ENCODE measurements at places on chromosomes 1 and 21. TPM values are rescaled to one million over a fixed set of nuclear protein-coding genes. Genes with fewer than 3 reads are reported as not detected.
A peak's percentile ranks its signal among the peaks of the same experiment; 100 is the strongest.

HOOK1 gene
- 2.4 TPM for total RNA-seq

LAPTM5 gene
- 199 TPM for total RNA-seq

HAO2 gene
- not detected for total RNA-seq

S100A9 gene
- total RNA-seq = not detected

GSTM1 gene
- total RNA-seq = 77.4 TPM

CCDC27 gene
- not detected for total RNA-seq

ASAP3 gene
- not detected for total RNA-seq

LCE3D gene
- not detected for total RNA-seq

FAM229A gene
- 4.0 TPM for total RNA-seq

SPRR2G gene
- total RNA-seq = not detected

GRCh38 chr1:153760440-153760839 lies 14.8 kb upstream of the SLC27A3 start:
- peaks cover 42% of the 10 kb centered on the region for H3K36me3 ChIP-seq
- no peak overlapping the region for H3K27ac ChIP-seq
- no peaks in the 10 kb centered on the region for H3K27me3 ChIP-seq
- no peak overlapping the region for H3K4me3 ChIP-seq

DNA sequence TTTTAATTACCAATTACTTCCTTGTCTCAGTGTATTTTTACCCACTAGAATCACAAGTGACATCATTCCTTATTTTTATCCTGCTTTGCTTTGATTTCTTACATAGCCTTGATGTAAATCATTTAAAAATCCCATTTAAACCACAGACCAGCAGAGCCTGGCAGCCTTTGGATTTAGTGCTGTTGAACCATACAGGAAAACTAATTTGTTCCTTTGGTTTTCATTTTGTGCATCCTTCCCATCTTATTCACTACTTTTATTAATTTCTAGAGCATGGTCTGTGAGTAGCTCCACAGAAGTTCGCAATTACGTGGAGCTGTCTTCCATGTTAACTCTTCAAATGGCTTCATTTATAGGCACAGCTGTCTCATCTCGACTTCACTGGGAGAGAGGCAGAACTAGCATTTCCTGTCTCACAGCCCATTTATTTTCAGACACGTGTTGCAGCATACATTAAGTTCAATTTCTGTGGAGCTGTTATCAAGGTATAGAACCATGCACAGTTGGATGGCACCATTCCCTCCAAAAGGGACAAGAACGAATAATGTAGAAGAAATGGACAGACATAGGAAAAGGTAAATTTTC lies 235.3 kb downstream of the MRPL39 start:
- no peaks in the 10 kb centered on the region for H3K27me3 ChIP-seq
- H3K27ac ChIP-seq = no peak overlapping the region
- DNase-seq = no peak
- H3K4me3 ChIP-seq = no peak overlapping the region
- H3K4me1 ChIP-seq = peaks cover 6% of the 10 kb centered on the region

DNA sequence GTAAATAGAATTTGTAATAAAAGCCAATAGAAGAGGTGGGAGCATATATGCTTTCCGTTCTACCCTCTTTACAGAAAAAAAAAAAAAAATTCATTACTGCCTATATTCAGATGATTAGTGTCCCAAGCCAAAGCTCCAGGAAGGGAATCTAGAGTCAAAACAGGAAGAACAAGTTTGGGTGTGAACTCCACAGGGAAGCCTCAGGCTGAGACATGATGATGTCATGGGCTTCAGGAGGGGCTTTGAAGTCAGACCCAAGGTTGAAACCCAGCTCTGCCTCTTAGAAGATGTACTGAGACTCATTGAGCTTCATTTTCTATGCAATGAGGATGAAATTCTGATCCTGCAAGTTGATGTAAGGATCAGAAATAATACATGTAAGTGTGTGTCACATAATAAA lies 250.0 kb upstream of the ADGRL2 start:
- no peaks in the 10 kb centered on the region for H3K36me3 ChIP-seq
- H3K4me3 ChIP-seq = no peak overlapping the region
- H3K4me1 ChIP-seq = peaks cover 6% of the 10 kb centered on the region
- DNase-seq = no peak
- H3K27ac ChIP-seq = no peak overlapping the region

GRCh38 chr1:212062832-212063438 lies 27.4 kb downstream of the DTL start:
- no peak overlapping the region for H3K27ac ChIP-seq
- DNase-seq = no peak
- H3K27me3 ChIP-seq = no peaks in the 10 kb centered on the region

GRCh38 chr1:18119289-18119688 lies 11.7 kb downstream of the IGSF21 start:
- peaks cover 5% of the 10 kb centered on the region for H3K27me3 ChIP-seq
- no peaks in the 10 kb centered on the region for H3K4me1 ChIP-seq
- no peak overlapping the region for H3K27ac ChIP-seq
- no peaks in the 10 kb centered on the region for H3K36me3 ChIP-seq
- DNase-seq = no peak

- H3K4me1 ChIP-seq = no peaks in the 10 kb centered on the region
- peaks cover 3% of the 10 kb centered on the region for H3K27me3 ChIP-seq
- no peak for DNase-seq
- no peaks in the 10 kb centered on the region for H3K36me3 ChIP-seq
Observed at GRCh38 chr1:174726880-174727585, 272.7 kb upstream of the CACYBP start.

DNA sequence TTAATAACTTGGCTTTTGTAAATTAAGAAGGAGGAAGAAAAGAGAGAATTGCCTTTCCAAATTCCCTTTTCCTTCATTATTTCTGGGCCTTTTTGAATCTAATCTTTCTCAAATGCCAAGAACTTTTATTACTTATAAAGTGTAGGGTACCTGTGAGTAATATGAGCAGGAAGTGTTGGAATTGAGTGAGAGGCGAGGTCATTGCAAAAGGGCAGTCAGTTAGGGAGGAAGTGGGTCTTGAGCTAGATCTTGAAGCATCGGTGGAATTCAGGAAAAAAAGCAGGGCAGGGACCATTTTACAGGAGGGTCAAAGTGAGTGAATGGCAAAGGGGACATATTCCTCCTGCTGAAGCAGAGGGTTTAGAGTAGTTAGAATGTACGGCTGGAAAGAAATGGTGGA lies 23.4 kb downstream of the DDI2 start:
- peak overlapping the region; percentile 63 for H3K27ac ChIP-seq
- H3K36me3 ChIP-seq = peaks cover 44% of the 10 kb centered on the region
- DNase-seq = no peak
- H3K4me3 ChIP-seq = no peak overlapping the region

DNA sequence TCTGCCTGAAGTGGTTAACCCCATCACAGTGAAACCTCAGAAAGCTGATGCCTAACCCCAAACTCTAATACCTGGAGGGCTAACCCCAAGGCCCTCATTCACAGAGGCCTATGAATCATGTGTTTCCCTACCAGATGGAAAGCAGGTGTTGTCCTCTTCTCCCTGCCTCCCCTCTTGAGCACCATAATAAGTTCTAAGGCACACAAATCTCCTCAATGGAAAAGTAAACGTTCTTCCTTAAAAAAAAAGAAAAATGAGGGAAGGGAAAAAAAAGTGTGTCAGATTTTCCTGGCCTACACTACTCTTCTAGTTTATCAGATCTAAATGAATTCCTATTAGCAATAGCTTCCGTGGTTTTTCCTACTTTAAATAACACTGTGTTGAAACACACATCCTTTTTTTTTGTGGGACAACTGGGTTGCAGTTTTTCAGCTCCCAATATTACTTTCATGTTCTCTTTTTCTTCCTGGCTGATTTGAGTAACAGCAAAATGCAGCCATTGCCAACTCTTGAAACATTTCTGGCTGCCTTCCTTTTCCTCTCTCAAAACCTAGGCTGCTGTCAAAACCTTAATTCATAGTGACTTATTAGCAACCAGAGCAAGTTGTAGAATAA lies 43.2 kb downstream of the SLC44A3 start:
- peaks cover 18% of the 10 kb centered on the region for H3K27me3 ChIP-seq
- DNase-seq = no peak
- no peaks in the 10 kb centered on the region for H3K36me3 ChIP-seq
- no peaks in the 10 kb centered on the region for H3K4me1 ChIP-seq
- no peak overlapping the region for H3K27ac ChIP-seq

GRCh38 chr1:100969327-100969726 lies 56.3 kb downstream of the DPH5 start:
- DNase-seq = no peak
- no peaks in the 10 kb centered on the region for H3K27me3 ChIP-seq
- H3K36me3 ChIP-seq = peaks cover 53% of the 10 kb centered on the region
- H3K27ac ChIP-seq = no peak overlapping the region
- peaks cover 9% of the 10 kb centered on the region for H3K4me1 ChIP-seq
- no peak overlapping the region for H3K4me3 ChIP-seq

DNA sequence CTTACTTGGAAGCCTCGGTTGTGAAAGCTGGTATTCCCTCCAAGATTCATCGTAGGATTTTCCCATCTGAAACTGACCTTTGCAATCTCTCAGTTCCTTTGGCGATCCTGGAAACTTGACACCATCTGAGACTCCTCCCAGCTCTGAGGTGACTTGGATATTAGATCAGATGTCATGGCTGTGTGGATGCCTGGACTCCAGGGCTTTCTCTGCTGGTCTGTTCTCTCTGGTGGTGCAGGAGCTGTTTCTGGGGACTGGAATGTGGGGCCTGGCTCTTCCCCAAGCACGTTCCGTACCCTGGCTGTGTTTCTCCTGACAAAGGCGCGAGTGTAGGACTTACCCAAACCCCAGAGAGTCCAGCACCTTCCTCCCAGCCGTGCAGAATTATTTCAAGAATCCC lies 252.2 kb downstream of the RPS6KC1 start:
- H3K27me3 ChIP-seq = peaks cover 3% of the 10 kb centered on the region
- H3K4me1 ChIP-seq = no peaks in the 10 kb centered on the region
- no peak overlapping the region for H3K27ac ChIP-seq
- no peaks in the 10 kb centered on the region for H3K36me3 ChIP-seq
- DNase-seq = no peak

DNA sequence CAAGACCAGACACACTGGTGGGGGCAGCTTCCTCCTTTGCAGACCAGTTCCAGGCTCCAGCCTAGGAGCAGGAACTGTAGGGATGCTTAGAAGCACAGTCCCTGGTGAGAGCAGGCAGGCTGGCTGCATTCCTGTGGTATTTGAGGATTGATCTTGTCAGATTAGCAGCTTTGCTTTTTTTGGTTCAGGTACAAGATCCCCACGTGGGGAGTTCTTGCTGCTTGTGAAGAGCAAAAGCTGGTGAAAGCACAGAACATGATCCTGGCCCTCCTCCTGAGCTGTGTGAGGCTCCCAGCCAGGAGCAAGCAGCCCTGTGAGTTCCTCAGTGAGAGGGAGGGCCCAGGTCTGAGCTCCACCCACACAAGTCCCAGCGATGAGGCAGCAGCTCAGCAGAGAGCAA lies 75.3 kb upstream of the ARTN start:
- H3K4me1 ChIP-seq = no peaks in the 10 kb centered on the region
- H3K36me3 ChIP-seq = peaks cover 6% of the 10 kb centered on the region
- H3K4me3 ChIP-seq = no peak overlapping the region

GRCh38 chr1:52059888-52060287 lies 3.8 kb downstream of the BTF3L4 start:
- H3K4me3 ChIP-seq = no peak overlapping the region
- H3K27me3 ChIP-seq = no peaks in the 10 kb centered on the region
- H3K36me3 ChIP-seq = peaks cover 29% of the 10 kb centered on the region
- H3K4me1 ChIP-seq = peaks cover 50% of the 10 kb centered on the region

DNA sequence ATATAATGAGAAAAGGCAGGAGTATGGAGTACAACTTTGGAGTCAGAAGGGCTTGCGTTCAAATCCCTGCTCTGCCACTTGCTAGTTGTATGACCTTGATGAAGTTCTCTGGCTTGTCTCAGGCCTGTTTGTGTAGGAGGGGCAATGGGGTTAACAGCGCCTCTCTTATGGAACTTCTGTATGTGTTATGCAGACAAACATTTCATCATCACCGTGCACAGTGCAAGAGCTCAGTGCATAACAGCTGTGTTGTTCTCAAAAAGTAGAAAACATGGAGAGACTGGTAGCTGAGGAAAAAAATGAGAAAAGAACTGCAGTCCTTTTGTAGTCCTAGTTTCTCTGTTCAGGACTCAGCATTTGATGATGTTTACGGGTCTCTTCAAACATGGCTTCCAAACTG lies 10.4 kb upstream of the ZNF648 start:
- no peak for DNase-seq
- no peaks in the 10 kb centered on the region for H3K36me3 ChIP-seq
- peaks cover 12% of the 10 kb centered on the region for H3K27me3 ChIP-seq
